A673 (cell line): ENCODE measurements at places on chromosomes 6 and 20. TPM values are rescaled to one million over a fixed set of nuclear protein-coding genes. Genes with fewer than 3 reads are reported as not detected.
A peak's percentile ranks its signal among the peaks of the same experiment; 100 is the strongest.

ECT2L gene
- total RNA-seq = not detected in 2 replicates

DNA sequence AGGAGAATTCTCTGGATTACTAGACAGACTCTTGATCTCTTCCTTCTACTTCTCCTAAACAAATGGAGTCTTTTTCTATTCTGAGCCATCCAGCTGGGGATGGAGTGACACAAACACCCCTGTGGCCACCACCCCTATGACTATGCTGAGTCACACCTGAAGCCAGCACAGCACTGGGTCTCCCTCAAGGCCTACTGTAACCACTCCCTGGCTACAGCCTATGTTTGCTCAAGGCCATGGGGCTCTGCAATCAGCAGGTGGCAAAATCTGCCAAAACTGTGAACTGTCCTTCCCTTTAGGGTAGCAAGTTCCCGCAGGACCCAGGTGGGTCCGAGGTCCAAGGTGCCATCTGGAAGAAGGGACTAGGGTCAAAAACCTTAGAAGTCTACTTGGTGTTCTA is 132.3 kb downstream of the TINAG start:
- no peak for DNase-seq

DTD1 gene
- 16.6 and 23.8 TPM in 2 replicates for total RNA-seq

- peak; percentile 98 for DNase-seq
Observed at GRCh38 chr6:23180504-23181293, 611.3 kb downstream of the HDGFL1 start.

GRCh38 chr20:32391003-32391402 is 32.9 kb downstream of the ASXL1 start:
- DNase-seq = no peak

DNA sequence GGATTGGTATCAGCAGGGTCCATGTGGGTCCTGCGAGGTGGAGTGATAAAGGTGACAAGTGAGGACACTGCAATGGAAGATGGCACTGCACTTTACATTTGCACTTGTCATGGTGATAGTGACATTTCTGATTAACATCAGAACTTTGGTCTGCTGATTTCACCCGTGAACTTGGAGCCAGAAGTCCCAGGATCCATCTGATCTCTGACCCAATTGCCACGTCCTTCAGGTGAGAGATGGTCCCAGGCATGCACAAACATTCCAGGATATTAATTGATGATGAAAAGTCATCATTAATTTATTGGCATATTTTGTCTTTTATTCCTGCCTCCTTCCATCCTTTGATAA is 9.8 kb upstream of the GHRH start:
- no peak for DNase-seq

PNPLA1 gene
- 0.20 and 0.26 TPM in 2 replicates for total RNA-seq

- peak; percentile 70 for DNase-seq
Observed at GRCh38 chr20:34709831-34710567, 5.9 kb downstream of the TP53INP2 start.

DNA sequence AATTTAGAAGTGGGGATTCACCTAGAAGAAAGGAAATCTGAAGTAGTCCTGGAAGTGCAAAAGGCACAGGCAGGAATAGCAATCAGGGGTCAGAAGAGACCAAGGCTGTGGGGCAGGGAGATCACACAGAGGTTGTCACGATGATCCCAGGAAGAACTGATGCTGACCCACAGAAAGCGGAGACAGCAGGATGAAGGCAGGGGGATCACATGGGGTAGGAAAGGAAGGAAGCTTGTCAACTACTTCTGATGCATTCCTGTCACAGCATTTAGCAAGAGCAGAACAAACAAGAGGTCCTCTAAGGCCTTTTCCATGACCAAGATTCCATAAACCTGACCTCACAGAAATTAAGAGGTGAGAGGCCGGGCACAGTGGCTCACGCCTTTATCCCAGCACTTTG is 79.1 kb downstream of the SLC23A2 start:
- no peak for DNase-seq

TBC1D20 gene
- 31.8 and 34.3 TPM in 2 replicates for total RNA-seq

- peak; percentile 42 for DNase-seq
Observed at GRCh38 chr6:29633534-29633905, 537 bp upstream of the GABBR1 start.

CGA gene
- not detected in 2 replicates for total RNA-seq

GRCh38 chr6:135229996-135230395 is 48.9 kb downstream of the MYB start:
- DNase-seq = no peak

DNA sequence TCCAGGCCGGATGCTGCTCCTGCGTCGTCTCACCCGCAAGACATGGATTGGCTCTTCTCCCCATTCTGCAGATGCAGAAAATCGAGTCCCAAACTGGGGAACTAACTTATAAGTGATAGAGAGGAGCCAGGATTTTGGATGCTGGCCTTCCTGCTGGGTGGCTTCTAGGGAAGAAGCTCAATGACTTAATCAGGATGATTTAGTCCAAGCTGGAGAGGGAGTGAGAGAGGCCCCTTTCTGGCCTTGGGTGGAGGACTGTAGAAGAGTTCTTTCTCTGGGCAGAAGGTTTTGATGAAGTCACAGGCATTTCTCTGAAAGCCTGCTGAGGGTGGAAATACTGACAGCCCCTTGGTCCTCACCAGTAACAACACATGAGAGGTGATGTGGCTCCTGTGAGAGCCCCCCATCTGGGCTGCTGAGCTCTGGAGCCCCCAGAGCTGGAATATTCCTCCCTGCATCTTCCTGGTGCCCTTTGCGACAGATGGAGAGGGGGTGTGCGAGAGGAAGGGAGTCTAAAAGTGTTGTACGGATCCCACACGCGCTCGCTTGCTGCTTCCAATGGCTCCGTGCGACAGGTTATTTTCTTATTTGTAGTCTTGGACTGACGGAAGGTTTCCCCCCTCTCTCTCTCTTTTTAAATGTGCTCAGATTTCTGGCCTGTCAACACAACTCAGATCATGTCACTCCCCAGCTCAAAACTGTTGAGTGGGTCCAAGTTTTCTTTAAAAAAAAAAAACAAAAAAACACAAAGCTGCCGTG is 3.5 kb downstream of the SIRPA start:
- no peak for DNase-seq

LY86 gene
- not detected in 2 replicates for total RNA-seq

DNA sequence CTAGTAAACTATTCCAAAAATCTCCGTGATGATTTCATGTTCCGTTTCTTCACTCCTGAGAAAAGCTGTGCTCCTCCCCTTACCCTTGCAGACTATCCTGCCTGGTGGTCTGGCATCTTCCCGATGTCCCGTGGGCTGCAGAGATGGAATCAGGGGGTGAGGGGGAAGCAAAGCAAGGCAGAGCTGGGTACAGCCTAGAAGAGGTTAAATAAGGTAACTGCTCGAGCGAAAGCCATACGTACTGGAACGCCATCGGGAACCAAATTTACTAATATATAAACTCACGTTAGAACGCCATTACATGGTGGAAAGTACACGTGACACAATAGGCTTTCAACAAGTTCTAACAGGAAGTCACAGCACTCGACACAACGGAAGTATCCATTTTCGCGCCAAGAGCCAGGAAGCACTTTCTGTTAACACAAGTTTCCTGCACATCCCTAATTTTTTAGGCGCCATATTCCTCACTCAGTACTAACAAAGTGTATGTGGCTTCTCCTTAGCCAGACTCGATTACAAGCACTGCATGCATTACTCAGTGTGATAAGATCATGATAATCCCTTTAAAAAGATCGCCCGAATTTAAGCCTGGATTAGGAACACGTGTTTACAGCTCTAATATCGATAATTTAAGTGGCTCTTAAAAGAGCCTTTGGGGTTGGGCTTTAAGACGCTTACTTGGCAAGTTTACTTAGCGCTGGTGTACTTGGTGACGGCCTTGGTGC is 101.6 kb upstream of the PRSS16 start:
- peak; percentile 94 for DNase-seq

DNA sequence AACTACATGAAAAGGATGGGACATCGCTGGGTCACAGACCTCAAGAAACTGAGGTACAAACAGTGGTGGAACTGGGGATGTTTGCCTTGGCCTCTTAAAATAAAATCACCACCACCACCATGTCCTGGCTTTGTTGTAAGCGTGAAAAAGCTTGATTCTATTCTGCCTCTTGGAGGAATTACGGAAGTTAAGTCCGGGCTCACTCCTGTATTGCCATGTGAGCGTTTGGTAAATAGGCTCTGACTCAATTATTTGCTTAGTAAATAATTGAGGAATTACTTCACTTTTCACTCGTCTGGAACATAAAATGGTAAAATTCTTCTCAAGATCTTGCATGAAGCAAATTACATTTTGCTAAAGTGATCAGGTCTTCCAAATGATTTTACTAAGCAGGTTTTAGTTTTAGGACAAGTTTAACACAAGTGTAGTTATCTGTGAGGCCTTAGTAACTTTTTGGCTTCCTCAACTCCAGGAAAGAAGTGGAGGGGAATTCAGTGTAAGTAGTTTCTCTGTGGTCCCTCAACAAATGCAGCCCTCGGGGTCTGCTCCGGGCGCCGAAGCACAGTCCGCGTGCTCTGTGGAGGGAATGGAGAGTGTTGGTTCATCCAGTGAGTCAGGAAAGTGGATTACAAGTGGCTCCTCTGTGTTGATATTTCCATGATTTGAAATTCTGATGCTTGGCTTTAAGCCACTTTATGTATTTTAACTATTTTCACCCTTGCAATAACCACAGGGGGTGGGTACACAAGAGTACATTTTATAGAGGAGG is 23.8 kb downstream of the IYD start:
- DNase-seq = no peak

PRND gene
- 0.09 TPM in 1 of 2 replicates, not detected in the other for total RNA-seq

DNA sequence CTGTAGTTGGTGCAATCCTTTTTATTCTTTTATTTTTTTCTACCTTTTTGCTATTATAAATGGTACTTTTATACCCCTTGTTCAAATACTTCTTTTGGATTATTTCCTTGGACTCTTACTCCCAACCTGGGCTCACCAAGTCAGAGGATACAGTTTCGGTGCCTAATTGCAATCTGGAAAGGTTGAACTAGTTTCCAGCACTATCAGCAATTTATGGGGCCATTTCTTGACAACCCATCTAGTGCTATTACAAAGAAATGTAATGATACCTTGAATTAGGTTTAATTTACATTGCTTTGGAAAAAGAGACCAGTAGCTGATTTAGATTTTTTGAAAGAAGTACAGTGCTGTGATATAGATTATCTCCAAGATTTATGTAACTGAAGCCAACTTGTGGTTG is 5.2 kb downstream of the PTPRA start:
- DNase-seq = no peak

PSORS1C2 gene
- not detected in 2 replicates for total RNA-seq

GRCh38 chr6:137904822-137905617 is 38.0 kb downstream of the TNFAIP3 start:
- DNase-seq = no peak

- DNase-seq = no peak
Observed at GRCh38 chr20:47359530-47360296, 3.2 kb upstream of the ZMYND8 start.

RSPH3 gene
- 4.0 and 5.6 TPM in 2 replicates for total RNA-seq

DNA sequence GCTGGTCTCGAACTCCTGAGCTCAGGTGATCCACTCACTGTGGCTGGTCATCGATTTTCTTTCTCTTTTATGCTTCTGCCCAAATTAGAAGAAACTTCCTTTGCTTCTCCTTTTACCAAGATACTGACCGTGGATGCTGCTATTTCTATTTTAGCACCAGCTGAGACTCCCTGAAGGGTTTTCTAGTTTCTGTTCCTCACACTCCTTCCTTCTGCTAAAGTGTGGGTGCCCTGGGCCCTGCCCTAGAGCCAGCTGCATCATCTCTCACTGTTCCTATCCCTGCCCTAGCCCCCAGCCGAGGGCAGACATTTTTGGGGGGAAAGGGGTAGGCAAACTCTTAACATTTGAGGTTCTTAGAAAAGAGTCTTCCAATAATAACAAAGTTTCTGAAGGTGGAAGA is 6.3 kb downstream of the SMOC2 start:
- DNase-seq = no peak

DNA sequence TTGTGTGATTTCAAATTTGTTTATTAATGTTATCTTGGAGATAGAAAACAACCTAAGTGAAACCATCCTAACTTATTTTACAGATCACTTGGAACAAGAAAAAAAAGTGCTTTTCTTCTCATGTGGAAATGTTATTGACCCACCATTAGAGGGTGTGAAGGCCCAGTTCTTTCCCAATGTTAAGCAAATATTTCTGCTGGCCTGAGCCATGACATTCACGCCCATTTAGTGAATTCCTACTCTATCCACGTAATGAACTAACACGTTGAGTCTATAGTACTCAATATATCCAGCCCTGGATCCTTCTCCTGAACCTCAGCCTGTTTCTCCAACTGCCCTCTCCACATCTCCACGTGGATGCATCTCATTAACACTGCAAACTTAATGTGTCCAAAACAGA is 180.6 kb upstream of the ZFP64 start:
- DNase-seq = no peak

- DNase-seq = no peak
Observed at GRCh38 chr6:161882196-161882765, 608.4 kb upstream of the AGPAT4 start.

DNA sequence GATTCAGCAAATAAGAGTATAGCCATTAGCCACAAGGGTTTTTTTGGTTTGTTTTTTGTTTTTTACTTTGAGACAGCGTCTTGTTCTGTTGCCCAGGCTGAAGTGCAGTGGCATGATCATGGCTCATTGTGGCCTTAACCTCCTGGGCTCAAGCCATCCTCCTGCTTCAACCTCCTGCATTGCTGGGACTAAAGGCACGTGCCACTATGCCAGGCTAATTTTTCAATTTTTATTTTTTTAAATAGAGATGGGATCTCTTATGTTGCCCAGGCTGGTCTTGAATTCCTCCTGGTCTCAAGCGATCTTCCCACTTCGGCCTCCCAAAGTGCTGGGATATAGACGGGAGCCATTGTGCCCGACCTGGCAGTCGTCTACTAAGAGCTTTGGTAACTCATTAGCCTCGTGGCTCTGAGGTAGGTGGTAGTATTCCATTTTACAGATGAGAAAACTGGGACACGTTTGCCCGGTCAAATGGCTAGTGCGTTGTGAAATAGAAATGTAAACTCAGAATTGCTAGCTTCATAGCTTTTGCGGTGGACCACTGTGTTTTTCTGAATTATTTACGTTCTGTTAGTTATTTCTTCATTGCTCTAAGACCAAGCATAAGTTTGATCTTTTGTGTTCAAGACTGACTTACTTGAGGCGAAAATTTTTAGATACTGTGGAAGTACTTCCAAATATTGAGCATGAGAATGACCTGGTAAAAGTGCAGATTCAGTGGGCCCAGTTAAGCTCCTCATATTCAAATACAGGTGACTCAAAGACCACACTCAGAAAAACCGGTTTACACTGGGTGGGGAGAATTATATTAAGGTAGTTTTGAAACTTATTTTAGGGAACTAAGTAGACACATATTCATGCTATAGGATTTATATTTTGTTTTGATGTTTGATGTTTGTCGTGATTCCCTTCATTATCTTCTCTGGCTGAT is 2.1 kb downstream of the PANK2 start:
- no peak for DNase-seq

- DNase-seq = no peak
Observed at GRCh38 chr20:53141201-53142050, 169.3 kb downstream of the TSHZ2 start.
